ENCODE measurements at places on chromosomes 6 and 20.
A peak's percentile ranks its signal among the peaks of the same experiment; 100 is the strongest.

DNA sequence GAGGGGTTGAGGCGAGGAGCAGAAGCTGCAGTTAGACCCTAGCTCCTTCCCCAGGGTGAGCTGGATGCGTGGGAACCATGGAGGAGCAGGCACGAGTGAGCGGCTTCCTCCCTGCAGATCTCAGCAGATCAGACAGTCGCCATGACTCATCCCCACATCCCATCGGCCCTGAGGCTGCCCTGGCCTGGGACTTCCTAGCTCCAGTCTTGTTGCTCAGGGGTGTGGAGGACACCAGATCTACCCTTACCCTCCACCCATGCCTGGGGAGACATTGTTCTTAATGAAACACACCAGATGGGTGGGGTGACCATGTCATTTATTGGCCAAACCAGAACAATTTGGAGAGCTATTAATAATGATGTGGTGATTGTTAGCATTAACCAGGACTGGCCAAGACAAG is 36.3 kb upstream of the TGM2 start:
- DNase-seq: peak; percentile 90

- no peak for DNase-seq
Measured at GRCh38 chr20:24953621-24954133, 4.6 kb downstream of the CST7 start.

- DNase-seq: no peak
Measured at GRCh38 chr20:63252284-63252711, 2.0 kb downstream of the NKAIN4 start.

GRCh38 chr6:22199771-22200170 is 97.1 kb downstream of the PRL start:
- no peak for DNase-seq

DNA sequence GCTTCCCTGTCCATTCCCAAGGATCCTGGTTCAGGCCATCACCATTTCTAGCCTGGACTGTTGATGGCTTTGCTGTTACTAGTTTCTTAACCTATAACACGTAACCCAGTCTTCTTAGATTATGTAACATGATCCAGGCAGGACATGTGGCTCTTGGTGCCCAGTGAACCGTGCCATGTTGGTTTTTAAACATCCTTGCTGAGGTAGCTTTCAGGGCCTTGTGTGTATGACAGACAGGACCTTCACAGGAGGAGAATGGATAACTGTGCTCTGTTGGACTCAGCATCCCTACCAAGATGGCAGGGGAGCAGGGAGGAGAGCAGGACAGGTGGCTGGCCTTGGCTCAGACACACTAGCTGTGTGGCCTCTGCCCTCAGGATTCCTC is 46.8 kb downstream of the PANK2 start:
- no peak for DNase-seq

- peak; percentile 34 for DNase-seq
Measured at GRCh38 chr6:2197984-2198383, 47.4 kb downstream of the GMDS start.
